ENCODE measurements at places on chromosomes 6 and 20.
A peak's percentile ranks its signal among the peaks of the same experiment; 100 is the strongest.

GRCh38 chr20:4697189-4697830 lies 24.4 kb upstream of the PRND start:
- no peak for DNase-seq

- no peak for DNase-seq
Observed at GRCh38 chr20:59634435-59635005, 30.2 kb downstream of the PHACTR3 start.

DNA sequence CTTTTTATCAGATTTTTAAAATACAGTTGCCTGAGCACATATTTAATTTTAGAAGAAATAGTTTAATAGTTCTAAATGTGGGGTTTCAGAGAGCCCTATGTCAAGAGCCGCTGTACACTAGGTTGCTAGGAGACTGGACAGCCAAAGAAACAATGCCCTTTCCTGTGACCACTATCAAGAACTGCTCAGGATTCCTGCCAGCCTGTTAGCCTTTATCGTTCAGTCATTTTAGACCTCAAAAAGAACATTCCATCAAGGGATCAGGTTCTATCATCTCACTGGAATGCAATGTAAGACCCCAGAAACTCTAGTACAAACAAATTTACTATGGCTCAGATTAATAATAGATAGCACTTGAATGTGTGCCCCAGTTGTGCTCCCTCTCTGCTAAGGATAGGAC lies 181.2 kb upstream of the CCN2 start:
- no peak for DNase-seq

DNA sequence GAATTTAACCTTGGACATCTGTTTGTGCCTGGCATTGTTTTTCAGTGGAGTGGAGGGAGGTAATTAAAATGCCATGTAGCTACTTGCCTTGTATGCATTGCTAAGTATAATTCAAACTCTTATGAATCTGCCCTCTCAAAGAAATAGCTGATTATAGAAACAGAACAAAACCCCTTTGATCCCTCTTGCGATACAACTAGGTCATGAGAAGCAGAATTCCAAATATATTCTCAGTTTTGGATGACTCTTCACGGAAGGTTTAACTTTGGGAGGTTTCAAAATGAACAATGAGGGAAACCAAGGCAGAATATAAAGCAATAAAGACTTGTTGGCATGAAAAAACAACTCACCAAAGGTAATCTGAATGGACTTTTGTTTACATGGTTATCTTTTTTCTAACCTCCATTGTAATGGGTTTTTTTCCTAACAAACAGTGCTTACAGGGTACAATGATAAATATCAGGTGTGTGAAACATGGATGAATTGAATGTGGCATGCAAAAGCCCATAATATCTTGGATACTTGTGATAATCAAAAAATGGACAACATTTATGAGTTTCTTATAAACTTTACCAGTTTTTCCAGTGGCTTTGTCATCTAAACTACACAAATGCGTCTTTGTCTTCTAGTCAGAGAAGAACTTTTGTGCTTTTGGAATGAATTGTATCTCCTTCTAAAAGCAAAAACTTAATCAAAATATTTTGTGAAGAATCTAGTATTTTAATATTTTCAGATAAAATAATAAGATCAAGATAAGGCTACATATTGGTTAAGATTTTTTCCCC lies 15.7 kb upstream of the HEY2 start:
- DNase-seq: no peak

DNA sequence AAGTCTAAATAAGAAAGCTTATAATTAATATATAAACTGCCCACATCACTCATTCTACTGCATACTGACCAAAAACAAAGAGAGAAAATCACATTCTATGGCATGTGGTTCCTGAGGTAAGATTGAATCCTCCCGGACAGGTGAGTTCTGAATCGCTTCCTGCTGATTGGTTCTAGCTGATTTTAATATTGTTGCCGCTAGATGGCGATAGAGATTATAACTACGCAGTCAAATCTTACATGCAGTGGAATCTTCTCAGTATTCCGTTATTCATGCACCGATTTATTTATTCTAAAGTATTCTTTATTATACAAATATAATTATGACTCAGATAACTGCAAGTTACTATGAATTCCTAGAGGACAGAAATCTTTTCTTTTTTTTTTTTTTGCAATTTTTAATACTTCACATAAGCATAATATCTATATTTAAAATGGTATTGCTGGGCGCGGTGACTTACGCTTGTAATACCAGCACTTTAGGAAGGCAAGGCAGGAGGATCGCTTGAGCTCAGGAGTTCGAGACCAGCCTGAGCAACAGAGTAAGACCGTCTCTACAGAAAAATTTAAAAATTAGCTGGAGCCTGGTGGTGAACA lies 24.2 kb upstream of the TMX4 start:
- peak; percentile 69 for DNase-seq

DNA sequence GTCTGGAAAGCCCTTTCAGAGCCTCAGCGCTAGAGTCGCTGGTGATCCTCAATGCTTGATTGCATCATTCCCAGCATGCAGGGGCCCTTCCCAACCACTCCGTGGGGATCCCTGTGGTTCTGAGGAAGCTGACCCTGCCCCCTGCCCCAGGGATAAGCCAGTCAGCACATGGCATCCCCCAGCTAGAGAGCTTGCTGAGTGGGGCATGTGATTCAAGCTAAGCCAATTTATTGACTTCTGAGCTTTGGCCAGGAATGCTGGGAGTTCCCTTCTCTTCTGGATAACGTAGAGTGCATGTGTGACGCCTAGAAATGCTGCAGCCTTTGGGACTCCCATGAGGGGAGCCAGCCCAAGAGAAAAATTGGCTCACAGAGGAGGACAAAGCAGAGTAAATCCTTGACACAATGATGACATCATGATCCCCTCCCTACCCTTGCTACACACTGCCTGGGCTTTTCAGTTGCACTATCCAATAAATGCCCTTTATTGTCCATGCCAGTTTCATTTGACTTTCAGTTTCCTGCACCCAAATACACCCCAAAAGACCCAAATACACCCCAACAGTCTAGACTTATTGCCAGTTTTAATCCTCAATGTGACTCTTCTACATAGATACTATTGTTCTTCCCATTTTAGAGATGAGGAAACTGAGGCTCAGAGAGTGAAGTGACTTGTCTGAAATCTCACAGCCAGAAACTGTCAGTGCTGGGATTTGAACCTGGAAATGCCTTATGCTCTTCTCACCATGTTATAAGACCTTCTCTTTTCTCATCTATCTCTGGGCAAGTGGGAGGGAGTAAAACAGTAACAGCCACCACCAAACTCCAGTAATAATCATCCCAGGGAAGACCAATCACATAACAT lies 34.3 kb downstream of the KCNB1 start:
- no peak for DNase-seq

- no peak for DNase-seq
Observed at GRCh38 chr6:159487636-159488035, 205.4 kb downstream of the SOD2 start.

GRCh38 chr20:21520702-21521595 lies 7.1 kb upstream of the NKX2-2 start:
- no peak for DNase-seq

DNA sequence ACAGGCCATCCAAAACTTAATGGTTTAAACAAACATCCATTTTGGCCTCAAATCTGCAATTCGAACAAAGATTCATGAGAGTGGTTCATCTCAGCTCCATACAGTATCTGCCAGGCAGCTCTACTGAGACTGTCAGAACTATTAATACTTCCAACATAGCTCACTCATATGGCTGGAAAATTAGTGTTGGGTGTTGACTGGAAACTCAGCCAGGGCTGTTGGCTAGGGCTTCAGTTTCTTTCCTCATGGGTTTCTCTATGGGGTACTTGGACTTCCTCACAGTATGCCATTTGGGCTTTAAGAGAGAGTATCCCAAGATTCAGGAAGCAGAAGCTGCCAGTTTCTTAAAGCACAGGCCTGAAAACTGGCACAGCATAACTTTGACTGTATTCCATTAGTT lies 240.3 kb downstream of the TPBG start:
- DNase-seq: no peak

GRCh38 chr6:25369036-25369432 lies 89.9 kb downstream of the CARMIL1 start:
- no peak for DNase-seq

DNA sequence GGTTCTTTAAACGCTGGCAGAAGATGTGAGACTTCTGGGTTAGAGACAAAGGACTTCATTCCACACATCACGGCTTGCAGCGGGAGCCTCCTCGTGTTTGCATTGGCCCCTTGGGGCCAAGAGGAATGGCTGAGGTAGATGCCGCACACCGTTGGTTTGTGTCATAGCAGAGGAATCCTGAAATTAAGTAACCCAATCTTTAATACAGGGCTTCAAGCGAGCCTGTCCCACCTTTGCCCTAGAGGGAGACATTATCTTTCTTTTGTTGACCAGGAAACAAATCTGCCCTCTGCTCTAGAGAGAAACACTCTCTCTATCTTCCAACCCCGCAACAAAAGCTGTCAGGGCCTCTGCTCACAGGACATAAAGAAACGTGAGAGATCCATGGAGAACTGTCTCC lies 277.5 kb upstream of the ZFP64 start:
- no peak for DNase-seq

- no peak for DNase-seq
Observed at GRCh38 chr20:4813076-4813862, 91.6 kb downstream of the PRND start.

GRCh38 chr20:10558635-10559187 lies 115.1 kb downstream of the JAG1 start:
- DNase-seq: no peak

DNA sequence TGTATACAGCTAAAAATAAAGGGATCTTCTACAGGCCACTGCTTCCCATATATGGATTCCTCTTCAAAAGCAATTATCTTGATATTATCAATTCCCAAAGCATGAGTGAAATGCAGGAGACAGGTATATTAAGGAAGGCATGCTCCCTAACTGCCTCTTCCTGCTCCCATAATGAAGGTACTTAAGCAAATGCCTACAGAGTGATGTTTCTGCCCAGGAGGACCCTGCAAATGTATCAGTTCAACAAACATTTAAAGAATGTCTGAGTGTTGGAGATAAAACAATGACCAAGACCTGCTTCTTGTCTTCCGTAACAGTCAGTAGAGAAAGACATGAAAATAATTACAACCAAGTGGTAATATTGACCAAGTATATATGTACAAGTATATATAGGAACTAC lies 4.2 kb downstream of the UBE2J1 start:
- no peak for DNase-seq

- DNase-seq: no peak
Observed at GRCh38 chr6:126072172-126072571, 85.8 kb downstream of the TRMT11 start.

- DNase-seq: no peak
Observed at GRCh38 chr20:62603021-62603906, 39.0 kb upstream of the SLCO4A1 start.

DNA sequence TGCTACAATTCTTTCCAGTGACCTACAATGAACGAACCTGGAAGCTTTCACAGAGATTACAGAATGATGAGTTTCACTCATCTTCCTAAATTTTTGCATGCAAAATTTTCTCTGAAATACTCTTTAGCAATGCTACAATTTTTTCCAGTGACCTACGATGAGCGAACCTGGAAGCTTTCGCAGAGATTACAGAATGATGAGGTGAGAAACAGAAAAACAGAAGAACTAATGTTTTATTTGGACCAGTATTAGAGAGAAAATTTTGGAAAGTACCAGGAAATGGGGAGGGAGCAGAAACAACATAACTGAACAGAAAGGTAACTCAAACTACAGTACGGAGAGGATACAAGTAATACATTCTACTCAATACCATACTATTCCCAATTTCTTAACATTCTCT lies 75.0 kb downstream of the IBTK start:
- DNase-seq: no peak

DNA sequence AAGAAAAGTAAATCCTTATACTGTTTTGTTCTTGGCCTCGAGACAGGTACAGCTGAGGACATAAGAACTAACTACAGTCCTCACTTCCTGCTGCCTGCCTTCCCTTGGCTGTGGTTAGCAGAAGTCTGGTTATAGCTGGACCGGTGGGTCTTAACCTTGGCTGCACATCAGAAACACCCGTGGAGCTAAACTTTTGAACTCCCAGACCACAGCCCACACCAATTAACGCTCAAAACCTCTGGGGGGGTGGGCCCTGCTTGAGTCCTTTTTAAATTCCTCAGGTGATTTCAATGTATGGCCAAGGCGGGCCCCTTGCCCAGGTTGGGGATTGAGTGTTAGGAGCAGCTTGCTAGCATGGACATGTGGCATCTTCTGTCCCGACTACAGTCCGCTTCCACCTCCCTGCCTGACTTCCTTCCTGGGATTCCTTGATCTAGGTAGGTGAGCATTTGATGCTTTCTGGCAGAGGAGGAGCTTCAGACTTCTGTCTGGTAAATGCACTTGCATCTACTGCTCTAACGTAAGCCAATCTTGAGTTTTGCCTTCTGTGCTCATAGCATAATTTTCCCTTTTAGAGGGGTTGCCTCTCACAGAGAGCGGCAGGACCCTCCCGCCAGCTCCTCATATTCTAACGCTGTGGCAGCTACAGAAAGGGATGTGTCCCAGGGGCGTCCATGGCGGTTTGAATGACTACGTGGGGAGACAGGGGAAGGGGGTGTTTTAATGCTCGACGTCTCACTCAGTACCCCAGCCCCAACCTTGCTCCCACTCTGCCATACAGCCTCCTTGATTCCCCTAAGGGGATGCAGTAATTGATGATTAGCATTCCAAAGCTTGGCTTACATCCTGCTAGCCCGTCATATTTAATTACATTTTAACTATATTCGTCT lies 390.1 kb downstream of the ZFAND3 start:
- DNase-seq: no peak

DNA sequence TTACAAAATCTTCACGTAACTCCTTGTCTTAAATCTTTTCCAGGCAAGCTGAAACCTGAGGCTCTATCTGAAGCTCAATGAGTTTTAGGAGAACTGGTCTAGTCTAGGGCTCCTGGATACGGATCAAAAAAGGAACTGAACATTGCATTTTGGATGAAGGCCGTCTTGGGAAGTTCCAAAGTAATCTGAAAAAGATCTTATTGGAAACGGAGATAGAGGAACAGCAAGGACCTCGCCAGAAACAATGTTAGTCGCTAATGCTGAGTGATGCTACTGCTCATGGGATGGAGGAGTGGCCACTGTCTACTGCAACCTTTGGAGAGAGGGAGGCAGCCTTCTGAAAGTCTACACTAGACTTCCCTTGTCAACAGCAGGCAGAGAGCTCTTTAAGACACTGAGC lies 91.4 kb upstream of the ATXN1 start:
- DNase-seq: no peak

- DNase-seq: no peak
Observed at GRCh38 chr6:133369773-133370272, 128.7 kb downstream of the EYA4 start.

DNA sequence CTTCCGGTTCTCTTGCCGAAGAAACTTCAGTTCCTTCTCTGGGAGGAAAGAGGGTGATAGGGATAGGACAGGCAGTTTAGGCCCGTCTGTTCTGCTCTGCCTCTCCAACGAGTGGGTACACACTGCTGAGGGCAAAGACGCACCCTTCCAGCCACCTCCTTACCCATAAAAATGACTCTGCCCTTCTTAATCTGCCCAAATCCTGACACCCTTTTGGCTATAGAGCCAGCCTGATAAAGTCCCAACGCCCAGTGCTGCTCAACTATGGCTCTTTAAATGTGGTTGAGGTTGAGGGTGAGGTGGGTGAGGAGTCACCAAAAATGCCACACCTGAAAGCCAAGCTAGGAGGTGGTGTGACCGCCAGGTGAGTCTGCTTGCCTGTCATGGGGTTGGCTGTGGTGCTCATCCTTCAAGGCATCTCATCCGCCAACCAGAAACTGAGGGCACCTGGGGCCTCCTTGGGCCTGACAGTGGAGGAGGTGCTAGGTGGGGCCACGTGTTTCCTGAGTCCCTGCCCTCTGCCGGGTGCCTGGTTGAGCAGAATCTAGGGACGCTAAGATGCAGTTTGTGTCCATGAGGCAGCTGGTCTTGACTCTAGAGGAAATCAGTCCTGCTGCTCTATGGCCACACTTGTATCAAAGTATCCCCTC lies 16.3 kb downstream of the CCDC167 start:
- DNase-seq: peak; percentile 49
